Smooth muscle cell of the brain vasculature (primary cell): ENCODE measurements at places on chromosomes 3 and 15.

DNA sequence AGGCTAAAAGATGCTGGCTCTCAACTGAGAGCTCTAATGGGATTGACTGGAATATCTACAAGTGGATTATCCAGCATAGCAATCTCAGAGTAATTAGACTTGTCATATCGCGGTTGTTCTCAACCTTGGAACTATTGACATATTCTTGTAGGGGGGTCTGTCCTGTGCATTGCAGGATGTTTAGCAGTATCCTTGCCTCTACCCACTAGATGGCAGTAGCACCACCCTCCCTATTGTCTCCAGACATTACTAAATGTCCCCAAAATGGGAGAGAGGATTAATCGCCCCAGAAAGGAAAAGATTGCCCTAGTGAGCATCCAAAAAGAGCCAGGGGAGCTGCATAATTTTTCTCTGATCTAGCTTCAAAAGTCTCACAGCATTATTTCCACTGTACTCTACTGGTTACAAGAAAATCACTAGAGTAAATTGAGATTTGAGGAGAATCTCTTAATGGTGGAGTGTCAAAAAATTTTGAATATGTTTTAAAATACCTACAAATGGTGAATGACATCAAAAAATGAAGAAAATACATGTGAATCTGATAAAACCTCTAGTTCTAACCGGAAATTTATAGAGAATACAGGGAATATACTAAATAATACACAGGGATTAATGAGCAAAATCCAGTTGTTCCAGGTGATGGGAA is 388.2 kb upstream of the AGTR1 start:
- no peak for DNase-seq

DNA sequence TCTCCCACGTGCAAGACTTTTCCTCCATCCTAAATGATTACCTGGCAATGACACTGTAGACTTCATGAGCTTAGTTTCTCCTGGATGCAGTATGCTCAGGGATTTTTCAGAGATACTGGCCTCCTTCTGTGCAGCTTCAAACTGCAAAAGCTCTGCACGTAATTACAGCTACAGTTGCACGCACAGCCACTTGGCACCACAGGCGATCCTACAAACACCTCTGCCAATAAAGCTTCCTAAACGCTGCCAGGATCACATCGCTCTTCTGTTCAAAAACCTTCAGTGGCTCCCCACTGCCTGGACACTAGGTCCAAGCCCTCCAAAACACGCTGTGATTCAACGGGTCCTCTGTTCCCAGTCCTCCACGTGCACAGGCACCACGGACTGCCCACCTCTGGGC is 49.5 kb downstream of the NUP210 start:
- DNase-seq = no peak

DNA sequence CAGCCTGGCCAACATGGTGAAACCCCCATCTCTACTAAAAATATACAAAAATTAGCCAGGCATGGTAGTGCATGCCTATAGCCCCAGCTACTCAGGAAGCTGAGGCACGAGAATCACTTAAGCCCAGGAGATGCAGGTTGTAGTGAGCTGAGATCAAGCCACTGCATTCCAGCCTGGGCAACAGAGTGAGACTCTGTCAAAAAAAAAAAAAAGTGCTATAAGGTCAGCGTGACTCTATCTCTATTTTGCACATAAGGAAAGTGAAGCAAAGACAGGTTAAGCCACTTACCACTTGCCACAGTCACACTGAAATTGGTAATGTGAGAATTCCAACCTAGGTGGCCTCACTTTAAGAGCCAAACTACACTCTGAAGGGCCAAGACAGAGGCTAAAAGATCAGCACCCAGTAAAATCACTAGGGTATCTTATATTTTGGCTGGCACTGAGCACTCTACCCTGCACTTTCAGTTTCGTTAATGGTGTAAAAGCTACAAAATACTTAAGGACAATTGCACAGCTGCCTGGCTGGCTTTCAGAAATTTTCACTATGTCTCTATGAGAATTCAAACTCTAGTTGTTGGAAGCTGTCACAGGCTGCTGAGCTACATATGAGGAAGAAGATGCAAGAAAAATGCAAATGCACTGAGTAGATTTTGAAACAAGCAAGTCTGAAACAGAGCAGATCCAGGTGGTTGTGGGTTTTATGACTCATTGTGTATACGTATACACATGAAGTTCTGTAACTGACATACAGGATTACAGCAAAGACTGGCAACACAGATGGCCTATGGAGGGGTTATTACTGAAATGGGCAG is 32.7 kb downstream of the TRANK1 start:
- DNase-seq = no peak

GRCh38 chr15:91473894-91474545 is 374.0 kb downstream of the SV2B start:
- no peak for DNase-seq

- DNase-seq = no peak
Measured at GRCh38 chr15:26028086-26028740, 165.1 kb upstream of the ATP10A start.

- no peak for DNase-seq
Measured at GRCh38 chr3:41208507-41209220, 9.4 kb downstream of the CTNNB1 start.
